ENCODE measurements at places on chromosomes 7 and 10.

- no peak for DNase-seq
These were observed 3.8 kb upstream of the DGKI start for GRCh38 chr7:137850571-137850970.

DNA sequence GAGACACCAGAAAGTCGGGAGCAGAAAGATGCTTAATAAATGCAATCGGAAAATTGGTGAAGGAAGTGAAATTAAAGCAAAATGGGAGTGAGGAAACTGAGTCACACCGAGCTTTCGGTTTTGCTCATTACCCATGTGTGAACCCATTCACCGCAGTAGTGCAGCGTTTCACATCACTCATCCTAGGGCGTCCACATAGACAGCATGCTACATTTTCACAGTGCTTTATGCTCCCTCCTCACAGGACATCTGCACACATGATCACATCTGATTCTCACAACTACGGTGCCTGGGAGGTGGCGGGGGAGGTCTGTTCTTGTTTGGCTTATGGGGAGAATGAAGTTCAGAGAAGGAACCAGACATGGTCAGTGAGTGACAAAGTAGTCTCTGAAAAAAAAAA is 36.6 kb upstream of the ATP6V0A4 start:
- DNase-seq = peak; percentile 14

DNA sequence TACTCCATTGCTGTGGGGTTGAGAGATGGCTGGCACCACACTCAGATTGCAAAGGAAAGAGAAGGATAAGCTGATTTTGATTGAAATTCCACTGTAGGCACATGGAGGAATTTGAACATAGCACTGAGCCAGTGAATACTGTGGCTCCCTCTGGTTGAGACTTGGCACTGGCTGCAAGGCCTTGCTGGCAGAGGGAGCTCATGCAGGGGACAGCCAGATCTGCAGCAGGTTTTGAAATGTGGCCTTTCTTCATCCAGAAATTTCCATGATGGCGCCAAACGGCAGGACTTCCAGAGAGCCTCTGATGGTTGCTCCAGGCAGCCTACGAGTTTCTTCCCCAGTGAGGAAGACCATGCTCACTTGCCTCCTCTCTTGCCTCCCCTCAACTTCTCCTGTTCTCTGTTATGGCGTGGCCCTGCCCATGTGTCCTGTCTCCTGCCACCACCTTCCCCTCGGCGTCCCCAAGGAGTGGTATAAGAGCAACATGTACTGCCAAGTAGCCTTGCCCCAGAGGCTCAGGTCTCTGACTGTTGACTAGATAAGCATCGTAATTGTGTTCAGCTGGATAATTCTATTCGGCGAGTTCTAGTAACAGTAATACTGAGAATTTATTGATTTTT is 265.6 kb downstream of the CCDC3 start:
- DNase-seq = no peak

DNA sequence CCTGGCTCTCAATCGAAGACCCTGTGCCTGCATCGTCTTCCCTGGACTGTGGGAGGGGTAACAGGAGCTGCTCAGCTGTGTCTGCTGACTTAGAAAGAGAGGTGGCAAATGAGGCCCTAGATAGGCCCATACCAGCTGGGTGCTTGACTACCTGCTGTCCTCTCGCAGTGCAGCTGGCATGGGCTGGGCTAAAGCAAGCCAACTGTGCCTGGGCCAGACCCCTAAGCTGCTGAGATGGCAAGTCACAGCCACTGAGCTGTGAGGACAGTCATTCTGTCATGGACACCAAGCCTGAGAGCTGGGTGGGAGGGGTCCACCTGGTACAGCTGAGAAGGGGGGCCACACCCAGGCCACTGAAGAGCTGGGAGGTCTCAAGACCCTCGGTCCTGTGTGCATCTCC is 45.8 kb upstream of the AQP1 start:
- no peak for DNase-seq

GRCh38 chr10:14906765-14907164 is 28.1 kb downstream of the SUV39H2 start:
- no peak for DNase-seq

DNA sequence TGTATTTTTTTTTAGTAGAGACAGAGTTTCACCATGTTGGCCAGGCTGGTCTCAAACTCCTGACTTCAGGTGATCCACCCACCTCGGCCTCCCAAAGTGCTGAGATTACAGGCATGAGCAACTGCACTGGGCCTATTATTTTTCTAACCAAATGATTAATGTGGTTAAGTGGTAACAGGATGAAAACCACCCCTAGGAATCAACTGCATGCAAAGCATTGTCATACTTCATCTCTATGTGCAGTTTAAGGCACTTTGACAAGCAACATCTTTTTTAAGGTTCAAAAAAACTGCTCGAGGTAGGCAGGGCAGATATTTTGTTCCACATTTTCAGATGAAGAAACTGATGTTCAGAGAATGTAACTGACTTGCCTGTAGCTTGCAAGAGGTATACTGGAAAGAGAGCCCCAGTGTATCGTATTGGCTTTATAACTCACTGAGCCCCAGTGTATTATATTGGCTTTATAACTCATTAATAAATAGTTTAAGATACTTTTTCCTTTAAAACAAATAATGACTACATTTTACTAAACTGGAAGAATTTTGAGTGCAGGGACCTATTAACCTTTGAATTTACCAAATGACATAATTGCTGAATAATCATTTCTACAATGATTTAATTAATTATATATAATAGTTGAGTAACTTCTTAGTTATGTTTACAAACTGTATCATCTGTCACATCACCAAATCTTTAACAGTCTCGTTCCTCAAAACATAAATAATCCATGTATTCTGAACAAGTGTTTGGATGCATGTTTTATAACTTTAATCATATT is 38.1 kb downstream of the RTKN2 start:
- DNase-seq = no peak

DNA sequence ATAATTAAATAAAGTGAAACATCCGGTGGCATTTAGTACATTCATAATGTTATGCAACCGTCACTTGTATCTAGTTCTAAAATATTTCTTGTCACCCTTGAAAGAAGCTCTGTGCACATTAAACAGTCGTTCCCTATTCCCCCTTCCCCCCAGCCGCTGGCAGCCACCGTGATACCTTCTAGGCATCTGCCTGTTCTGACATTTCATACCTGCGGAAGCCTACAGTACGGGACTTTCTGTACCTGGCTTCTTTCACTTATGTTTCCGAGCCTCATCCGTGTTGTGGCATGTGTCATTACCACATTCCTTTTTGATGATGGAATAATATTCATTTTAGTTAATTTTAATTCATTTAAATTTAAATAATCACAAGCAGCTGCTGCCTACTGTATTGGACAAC is 13.9 kb upstream of the SFRP5 start:
- no peak for DNase-seq

- DNase-seq = no peak
These were observed 36.4 kb upstream of the FERD3L start for GRCh38 chr7:19181634-19182033.

DNA sequence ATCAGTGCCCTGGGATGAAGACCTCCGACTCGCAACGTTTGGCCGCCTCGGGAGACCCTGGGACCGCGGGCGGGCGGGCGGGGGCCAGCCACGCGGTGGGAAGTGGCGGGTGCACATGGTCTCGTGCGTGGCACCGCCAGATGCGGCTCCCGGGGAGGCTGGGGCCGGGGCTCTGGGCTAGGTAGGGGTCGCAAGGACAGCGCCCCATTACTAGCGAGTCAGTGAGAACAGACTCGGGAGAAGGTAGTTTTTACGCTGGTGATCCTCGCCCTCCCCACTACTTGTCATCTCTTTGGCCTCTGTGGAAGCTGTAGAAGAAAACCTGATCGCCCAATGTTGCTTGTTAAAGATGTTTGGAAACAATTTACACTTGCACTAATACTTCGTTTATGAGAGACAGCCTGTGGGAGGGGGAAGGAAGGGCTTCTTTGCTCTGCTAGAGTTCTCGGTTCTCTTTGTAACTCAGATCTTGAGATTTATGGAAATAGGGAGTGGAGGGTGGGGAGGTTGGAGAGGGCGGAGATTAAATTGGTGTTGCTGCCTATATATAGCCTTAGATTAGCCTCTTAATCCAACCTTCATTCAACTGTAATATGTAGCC is 591 bp downstream of the BZW2 start:
- no peak for DNase-seq

GRCh38 chr7:142519079-142520078 is 229.9 kb upstream of the PRSS1 start:
- no peak for DNase-seq

DNA sequence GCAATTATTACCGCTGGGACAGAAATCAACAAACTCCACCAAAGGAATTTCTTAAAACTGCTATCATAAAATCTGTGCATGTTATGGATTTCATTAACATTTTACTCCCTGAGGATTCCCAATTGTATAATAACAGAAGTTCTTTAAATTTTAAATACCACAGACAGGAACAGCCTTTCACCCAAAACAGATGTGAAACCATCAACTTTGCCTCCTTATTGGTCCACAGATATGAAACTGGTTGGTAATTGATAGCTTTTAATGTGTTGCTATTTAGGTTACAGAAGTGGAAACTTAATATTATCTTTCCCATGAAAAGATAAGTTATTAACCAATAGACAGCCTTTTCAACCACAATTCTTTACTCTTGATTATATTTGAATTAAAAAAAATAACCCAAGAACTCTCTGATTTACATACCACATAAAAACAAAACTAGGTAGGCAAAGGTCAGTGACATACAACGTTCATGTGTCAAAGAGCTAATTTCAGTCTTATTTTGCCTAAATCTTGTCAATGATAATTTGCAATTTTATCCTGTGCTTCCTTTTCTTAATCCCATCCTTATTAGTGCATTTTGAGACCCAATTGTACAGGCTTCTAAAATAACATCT is 90.0 kb downstream of the NRP1 start:
- no peak for DNase-seq

All from GM06990 (cell line).